ENCODE measurements at places on chromosomes 6 and 20.
A peak's percentile ranks its signal among the peaks of the same experiment; 100 is the strongest.

DNA sequence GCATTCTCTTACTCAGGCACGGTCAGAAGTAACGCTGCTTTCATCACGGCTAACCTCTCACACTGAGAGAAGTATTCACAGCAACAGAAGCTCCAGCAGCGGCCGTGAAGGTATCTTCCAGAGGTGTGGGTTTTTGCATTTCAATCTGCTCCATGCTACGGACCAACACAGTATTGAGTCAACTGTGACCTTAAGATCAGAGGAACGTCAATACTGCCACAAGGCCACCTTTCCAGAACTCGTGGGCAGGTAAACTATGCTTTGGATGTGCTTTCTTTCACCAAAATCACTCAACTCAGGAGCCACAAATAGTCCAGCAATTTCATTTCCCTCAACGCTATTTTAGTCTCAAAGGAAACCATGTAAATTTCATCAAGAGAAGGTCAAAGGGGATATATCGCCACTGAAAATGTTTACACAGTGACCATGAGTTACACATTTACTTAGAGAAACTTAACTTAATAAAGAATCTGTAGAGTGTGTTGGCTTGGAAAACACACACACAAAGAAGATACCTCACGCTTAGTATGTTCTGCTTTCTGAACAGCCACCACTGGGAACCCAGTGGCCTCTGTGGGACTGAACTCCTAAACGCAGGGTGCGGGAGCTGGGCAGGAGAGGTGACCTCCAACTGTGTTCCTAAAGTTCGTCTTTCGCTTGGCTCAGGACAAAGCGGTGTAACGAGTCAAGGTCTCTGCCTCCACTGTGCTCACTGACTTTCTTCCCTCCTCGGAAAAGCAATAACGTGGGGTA is 27.9 kb downstream of the TXNDC5 start:
- no peak for DNase-seq

DNA sequence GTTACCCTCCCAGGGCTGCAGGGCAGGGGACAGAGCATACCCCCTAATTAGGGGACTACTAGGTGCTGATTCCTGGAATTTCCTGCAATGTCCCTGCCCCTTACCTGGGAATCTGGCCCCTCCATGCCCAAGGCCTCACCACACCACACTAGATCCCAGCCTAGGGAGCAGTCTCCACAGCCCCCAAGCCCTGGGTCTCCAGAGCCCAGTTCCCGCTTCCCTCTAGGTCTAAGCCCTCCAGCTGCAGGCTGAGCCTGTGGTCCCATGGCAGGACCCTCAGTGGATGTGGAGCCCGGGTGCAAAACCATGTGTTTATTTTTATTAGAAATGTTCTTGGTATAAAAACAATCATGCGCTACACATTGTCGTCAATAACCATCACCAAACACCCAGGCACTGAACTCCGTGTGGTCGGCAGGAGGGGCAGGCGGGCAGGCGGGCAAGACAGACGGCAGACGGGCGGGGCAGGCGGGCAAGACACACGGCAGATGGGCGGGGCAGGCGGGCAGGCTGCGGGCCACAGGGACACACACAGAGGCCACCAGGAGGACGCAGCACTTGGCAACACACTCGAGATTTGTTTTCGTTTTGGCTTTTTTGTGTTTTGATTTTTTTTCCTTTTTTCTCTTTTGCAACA is 124.2 kb downstream of the GRM4 start:
- DNase-seq, result no peak

DNA sequence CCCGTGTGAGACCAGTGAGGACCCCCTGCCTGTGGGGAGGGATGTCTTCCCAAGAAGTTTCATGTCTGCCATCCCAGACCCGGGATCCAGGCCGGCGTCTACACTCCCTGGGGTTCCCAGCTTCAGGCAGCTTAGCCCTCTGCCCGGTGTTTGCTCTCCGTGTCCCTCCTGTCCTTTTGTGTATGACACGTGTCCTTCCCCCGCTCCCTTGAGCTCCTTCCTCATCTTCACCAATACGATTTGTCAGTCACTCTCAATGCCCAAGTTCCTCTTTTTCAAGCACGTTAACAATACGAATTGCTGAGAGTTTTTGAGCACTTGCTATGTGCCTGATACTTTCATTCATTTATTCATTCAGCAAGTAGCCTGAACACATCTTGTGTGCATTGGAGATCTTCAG is 115.6 kb upstream of the PTPN1 start:
- DNase-seq, result no peak

- no peak for DNase-seq
These were observed 70.6 kb upstream of the EYA4 start for GRCh38 chr6:133170602-133171001.

DNA sequence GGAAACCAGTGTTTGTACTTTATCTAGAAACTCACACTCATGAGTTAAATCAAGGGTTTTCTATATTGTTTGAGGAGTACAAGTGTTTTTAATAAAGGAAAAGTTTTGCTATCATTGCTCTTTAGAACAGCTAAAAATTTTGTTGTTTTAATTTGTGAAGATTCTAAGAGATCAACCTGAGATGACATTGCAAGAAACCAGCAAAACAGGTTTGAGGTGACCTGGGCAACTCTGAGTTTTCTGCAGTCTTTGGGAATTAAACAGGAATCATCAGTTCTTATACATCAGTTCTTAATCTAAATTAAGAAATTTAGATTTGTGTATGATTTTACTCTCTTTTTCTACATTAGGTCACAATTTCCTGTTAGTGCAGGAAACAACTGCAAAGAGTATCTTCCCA is 114.5 kb downstream of the JAG1 start:
- no peak for DNase-seq

GRCh38 chr6:44223319-44224028 is at the start of gene SLC29A1:
TSS of gene SLC29A1 (plus strand) at chr6:44223595. CDS start at chr6:44227314, 3,719 bp downstream.
- peak; percentile 92 for DNase-seq

- DNase-seq, result no peak
These were observed 766 bp upstream of the TINAG start for GRCh38 chr6:54307439-54307910.

- peak; percentile 70 for DNase-seq
These were observed 353 bp downstream of the TRAM2 start for GRCh38 chr6:52576392-52577021.

GRCh38 chr6:35856250-35856649 is 51.1 kb downstream of the LHFPL5 start:
- DNase-seq, result no peak

DNA sequence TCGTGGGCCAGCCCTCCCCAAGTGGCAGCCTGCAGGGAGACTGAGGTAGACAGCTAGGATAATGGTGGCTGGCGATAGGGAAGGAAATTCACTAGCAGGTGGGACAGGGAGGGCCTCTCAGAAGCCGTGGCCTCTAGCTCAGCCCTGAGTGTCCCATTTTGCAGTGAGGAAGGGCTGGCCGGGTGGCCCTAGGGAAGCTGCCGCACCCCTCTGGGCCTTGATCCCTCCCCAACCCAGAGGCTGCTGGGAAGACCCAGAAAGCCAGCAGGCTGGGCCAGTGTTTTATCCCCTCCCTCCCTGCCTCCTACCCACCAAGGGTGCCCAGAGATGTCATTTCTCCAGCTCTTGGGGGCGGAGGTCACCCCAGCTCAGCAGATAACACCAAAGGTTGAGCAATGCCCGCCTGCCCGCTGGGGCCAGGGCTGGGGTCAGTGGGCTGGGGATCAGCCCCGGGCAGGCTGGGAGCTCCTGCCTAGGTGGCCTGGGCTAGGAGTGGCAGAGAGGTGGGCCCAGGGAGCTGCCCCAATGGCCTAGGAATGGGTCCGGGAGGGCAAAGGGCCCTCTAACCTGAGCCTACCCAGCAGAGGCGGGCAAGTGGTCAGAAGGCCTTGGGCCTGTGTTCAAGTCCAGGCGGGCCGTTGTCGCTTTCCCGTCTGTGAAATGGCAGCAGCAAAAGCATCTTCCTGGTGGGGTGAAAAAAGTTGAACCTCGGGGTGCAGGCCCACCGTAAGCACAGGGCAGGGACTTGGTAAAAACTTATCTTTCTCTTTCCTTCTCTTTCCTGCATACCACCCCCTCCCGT is 1.6 kb upstream of the CEBPB start:
- DNase-seq, result no peak

- DNase-seq, result no peak
These were observed 26.4 kb downstream of the AFG1L start for GRCh38 chr6:108321253-108321747.

GRCh38 chr6:17278289-17279063 is 2.7 kb upstream of the RBM24 start:
- no peak for DNase-seq

DNA sequence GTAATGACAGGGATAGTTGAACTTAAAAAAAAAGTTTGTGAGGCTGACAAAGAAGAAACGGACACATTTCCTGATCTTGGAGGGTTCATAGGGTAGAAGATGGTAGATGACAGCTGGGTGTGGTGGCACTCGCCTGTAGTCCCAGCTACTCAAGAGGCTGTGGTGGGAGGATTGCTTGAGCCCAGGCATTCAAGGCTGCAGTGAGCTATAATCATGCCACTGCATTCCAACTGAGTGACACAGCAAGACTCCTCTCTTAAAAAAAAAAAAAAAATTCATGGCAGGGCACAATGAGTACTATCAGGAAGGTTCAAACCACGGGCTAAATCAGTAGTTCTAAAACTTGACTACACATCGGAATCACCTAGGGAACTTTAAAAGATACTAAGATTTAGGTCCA is 2.0 kb upstream of the MICA start:
- peak; percentile 7 for DNase-seq

- no peak for DNase-seq
These were observed at the start of gene AIF1 for GRCh38 chr6:31614684-31615578. TSS of gene AIF1 (plus strand) at chr6:31615234. CDS start at chr6:31615330, 96 bp downstream.

DNA sequence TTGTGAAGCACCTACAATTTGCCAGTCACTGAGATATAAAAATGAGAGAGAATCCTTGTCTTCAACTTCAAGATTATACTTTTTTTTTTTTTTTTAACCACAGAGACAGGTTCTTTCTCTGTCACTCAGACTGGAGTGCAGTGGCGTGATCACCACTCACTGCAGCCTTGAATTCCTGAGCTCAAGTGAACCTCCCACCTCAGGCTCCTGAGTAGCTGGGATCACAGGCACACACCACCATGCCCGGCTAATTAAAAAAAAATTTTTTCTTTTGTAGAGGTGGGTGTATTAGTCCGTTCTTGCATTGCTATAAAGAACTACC is 51.6 kb upstream of the PMEPA1 start:
- DNase-seq, result no peak

DNA sequence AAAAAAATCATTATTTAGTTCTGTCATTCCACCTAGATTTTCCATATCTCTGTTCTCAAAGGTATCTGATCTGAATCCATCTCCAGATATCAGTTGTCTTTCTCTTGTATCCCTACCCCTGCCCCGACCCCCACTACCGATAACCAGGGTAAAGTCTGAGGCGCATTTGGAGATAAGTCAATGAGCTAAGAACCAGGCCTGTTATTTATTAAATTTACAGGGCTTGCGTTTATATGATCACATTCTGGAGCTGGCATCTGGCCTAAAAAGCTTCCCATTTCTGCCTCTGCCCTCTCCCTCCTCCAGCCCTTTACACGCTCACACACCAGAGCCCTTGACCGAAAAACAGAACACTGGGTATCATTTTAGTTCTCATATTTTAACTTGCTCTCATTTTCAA is 144.7 kb downstream of the ALDH8A1 start:
- no peak for DNase-seq

- no peak for DNase-seq
These were observed 126.4 kb downstream of the LCA5 start for GRCh38 chr6:79410806-79411205.

GRCh38 chr6:124882579-124883393 is 79.5 kb upstream of the RNF217 start:
- no peak for DNase-seq

GRCh38 chr6:142008016-142008735 is 124.5 kb upstream of the GJE1 start:
- no peak for DNase-seq

- no peak for DNase-seq
These were observed 495.2 kb upstream of the FLRT3 start for GRCh38 chr20:14832630-14833029.

DNA sequence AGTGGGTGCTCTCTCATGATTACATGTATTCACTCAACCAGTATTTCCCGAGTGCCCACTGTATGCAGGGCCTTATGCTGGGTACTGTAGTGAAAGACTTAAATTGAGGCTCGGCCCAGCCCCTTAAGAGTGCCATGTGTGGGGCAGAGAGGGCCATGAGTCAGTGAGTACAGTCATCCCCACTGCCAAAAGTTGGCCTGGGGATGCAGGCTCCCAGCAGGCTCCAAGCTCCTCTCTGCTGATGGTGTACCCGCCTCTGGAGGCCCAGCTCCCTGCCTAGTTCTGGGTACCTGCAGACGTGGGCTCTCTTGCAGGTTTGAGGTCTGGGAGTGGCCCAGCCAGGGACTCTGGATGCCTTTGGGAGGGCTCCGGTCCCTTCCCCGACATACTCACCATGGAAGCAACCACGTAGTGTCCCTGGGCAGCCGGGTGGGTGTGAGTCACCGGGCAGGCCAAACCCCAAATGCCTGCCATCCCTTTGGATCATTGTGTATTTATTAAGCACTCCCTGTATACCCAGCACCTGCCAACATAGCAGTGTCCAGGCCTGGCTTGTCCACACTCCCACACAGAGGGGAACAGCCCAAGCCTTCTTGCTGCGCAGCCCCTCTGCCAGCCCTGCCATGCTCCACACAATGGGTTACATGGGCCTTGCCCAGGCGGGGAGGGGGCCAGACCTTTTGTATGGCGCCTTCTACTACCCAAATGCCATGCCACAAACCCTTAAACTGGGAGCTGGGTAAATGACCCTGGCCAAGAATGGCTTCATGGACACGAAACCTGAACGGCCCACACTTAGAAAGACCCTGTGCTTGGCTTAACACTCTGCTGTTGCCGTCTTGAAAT is 153.6 kb downstream of the VEGFA start:
- DNase-seq, result no peak

- no peak for DNase-seq
These were observed 258.2 kb downstream of the QKI start for GRCh38 chr6:163672710-163673109.

DNA sequence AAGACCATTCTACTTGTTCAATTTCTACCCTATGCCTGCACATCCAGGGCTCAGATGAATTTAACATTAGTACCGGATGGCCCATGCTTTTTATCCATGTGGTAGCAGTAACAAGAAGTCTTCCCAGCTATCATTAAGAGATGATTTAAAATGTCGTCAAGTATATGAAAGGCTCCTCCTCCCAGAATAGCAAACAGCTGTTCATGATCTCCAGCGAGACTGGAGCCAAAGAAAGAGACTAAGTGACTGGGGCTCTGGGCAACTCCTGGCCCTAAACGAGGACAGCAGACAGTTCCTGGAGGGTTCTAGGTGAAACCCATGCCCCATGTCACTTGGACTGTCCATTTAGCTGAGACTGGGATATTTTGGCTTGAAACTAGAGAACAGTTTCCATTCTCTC is 160.8 kb downstream of the CDC5L start:
- DNase-seq, result no peak

DNA sequence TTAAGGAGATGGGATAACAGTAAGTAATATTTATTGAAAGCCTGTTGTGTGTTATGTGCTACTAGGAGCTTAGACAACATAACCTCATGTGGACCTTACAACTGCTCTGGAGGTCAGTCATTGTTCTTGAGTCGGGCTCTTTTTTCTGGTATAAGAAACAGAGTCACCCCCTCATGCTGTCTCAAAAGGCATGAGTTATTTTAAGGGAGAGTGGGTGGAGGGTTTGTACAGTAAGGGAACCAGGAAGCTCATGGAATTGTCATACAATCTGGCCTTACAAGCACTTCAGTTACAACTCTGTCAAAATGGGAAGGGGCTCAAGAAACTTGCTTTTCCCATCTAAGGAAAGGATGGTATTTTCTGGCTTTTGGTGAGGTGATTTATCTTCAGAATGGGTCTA is 16.5 kb upstream of the DSE start:
- DNase-seq, result no peak
